ENCODE measurements at places on chromosomes 3 and 15. TPM values are rescaled to one million over a fixed set of nuclear protein-coding genes. Genes with fewer than 3 reads are reported as not detected.

Gene XRN1
- total RNA-seq, result 104 TPM

Gene CPA3
- total RNA-seq, result not detected

Gene RGMA
- not detected for total RNA-seq

Gene NEO1
- total RNA-seq, result 15.7 TPM

DNA sequence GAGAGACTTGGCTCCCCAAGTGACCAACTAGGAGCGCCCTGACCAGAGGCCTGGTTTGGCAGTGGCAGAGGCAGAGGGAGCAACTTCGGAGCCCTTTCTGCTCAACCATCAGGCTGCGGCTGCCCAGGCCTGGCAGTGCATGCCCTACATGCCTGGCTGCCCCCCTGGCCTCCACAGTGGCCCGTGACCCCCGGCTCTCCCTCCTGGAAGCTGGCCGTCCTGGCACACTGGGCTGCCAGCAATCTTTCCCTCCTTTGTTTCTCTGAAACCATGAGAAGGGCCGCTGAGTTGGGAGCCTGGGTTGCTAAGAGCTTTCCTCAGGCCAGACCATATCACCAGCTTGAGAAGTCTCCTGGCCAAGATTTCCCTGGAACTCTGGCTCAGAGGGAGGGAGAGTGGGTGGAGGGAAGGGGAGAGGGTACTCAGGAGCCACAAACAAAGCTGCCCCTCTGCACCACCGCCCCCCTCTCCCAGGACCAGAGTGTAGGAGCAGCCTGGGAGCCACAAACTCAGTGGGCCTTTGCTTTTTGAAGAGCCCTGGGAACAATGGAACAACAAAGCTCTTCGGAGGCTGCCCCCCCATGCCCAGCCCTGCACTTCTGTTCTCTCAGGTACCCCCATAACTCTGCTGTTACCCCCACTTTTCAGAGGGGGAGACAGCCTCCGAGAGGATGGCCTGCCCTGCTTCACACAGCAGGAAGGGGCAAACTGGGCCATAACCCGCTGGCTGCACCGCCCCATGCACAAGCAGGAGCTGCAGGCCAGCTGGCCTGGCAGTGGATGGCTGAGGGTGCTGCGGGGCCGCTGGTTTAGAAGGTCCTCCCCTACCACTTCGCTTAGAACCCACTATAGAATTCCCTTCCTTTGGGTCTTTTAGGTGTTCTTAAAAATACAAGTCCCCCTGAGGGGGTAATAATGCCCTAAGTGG is 11.3 kb downstream of the CORO2B start:
- no peaks in the 10 kb centered on the region for H3K4me1 ChIP-seq
- H3K4me3 ChIP-seq, result no peak overlapping the region
- H3K27me3 ChIP-seq, result no peaks in the 10 kb centered on the region
- H3K27ac ChIP-seq, result no peak overlapping the region

Measured in CD4-positive, alpha-beta memory T cell (primary cell).